M059J (cell line): ENCODE measurements at places on chromosomes 1 and 21.

GRCh38 chr1:63718541-63718970, 55.3 kb upstream of the ROR1 start:
- no peak for DNase-seq

DNA sequence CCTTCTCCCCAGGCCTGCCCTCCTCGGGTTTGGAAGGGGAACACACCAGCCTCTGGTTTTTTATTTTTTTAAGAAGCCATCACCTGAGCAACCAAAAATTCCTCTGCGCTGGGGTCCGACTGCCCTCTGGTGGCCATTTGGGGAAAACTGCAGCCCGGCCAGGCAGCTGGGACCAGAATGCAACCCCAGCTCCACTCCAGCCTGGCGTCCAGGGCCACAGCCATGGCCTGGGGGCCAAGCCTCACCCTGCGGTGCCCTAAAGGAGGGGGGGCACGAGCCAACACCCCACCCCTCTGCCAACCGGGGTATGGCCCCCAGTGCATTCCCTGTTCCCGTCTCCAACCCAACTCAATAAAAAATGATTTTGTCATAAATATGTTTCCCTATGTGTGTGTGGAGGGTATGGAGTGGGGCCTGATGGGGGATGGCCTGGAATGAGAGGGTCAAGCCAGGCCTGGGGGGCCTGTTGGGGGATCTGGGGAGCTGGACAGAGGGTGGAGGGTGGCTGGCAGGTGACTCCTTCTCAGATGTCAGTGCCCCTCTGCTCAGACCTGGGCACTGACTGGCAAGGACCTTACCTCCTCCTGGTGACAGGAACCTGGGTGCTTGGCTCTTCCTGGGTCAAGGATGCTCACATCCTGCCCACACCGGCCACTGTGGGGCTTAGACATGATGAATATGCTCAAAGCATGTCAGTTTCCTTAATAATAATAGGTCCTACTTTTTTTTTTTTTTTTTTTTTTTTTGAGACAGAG, 3.2 kb downstream of the GPR3 start:
- peak; percentile 69 for DNase-seq

- no peak for DNase-seq
These were observed 17.1 kb downstream of the COL18A1 start for GRCh38 chr21:45421846-45422775.

DNA sequence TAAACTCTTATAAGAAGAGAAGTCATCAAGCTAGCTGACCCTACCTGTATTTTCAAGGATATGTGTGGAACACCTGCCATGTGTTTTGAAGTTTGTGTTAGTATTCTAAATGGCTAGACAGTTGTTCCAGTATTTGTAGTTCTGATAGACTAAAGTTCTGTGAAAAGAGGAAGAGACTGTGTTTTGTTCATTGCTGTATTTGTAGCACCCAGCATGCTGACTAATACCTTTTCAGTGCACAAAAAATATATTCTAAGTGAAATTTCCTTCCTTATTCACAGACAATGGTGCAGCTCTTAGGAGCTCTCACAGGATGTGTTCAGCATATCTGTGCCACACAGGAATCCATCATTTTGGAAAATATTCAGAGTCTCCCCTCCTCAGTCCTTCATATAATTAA, 8.2 kb upstream of the METTL18 start:
- DNase-seq = no peak

- no peak for DNase-seq
These were observed 5.9 kb upstream of the MPL start for GRCh38 chr1:43331688-43332087.

DNA sequence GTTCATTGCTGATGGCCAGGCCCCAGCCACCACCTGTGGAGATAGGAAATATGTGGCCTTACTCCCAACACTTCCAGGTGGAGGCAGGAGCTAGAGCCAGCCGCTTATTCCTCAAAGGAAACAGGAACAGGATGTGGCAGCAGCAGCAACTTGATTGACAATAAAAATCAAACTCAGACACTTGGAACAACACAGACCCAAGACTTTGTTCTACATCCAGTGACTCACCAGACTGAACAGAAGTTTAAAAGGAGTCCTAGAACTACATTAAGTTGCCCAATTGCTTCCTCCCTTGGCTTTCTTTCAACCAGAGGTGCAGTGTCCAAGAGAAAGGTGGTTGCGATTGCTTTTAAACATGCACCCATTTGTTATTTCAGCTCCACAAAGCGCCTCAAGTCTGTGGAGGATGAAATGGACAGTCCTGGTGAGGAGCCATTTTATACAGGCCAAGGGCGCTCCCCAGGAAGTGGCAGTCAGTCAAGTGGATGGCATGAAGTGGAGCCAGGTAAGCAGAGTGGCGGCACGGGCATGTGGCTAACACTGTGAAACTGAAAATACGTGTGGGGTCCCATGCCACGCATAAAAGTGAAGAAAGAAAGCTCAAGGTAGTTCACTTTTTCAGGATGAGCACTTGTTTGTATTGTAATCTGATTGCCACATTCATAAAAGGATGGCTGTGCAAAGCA, 276.6 kb downstream of the NFIA start:
- peak; percentile 12 for DNase-seq

DNA sequence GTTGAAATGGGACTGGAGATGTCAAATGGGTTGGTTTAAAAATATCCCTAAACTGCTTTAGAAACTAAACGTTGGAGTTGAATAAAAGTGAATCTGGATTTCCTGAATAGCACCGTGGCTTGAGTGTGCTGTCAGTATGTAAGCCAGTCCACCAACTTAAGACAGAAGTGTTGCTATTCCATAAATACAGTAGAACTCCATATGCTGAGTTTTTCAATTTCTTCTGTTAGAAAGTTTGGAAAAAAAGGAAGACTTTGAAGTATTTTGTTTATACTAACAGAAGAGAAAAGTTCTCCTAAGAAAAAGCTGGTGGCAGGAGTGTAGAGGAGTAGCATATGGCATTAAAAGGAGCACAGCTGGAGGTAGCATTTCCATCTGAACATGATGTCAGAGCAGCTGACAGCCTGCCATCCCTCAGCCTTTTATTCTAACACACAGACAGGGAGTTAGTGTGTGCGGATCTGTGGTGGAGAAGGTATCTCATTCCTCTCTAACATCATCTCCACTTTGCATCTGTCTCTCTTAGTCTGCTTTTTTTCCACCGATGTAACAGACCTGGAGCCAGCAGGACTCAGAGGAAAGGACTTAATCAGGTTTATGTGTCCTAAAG, at the start of gene ZBTB18:
Gene ZBTB18 (plus strand): TSS at position 449 of the 610 bp plus-strand sequence. CDS start 149 bp downstream, at position 598.
- DNase-seq = peak; percentile 58

DNA sequence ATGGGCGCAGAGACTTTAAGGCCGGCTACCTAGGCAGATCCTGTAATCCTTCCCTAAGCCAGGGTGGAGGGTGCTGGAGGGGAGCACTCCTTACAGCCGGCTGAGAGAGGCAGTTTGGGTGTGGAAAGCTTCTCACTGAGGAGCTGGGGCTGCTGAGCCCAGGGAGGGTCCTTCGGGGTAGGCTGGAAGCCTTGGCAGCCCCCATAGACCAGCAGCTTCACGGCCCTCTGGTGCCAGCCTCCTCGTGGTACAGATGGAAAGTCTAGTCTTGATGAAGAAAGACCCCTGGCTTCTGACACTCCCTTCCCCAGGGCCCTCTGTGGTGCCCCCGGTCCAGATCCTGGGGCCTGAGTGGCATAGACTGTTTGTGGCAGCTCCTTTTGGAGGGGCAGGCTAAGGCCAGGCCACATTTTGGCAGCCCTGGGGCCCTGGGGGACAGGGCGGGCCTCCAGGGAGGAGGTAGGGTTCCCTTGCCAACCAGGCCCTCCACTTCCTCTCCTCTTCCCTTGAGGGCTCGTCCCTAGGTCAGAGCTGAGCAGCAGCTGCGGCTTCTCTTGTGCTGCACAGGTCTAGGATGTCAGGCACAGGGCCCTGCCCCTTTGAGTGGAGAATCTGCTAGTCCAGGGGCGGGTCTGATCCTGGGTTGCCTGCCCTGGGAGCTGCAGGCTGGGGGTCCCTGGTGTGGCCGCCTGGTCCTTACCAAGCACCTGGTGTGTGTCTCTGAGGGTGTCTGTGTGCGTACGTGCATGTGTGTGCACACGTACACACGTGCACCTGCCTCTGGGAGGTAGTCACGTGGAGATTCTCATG, 4.8 kb downstream of the AMPD2 start:
- DNase-seq = no peak

- no peak for DNase-seq
These were observed 44.2 kb downstream of the RPAP2 start for GRCh38 chr1:92343061-92343460.

GRCh38 chr1:182617734-182618351, 13.7 kb upstream of the RGS16 start:
- DNase-seq = peak; percentile 36

- DNase-seq = no peak
These were observed 11.0 kb downstream of the PRDM15 start for GRCh38 chr21:41868062-41868710.

- peak; percentile 10 for DNase-seq
These were observed 53.5 kb downstream of the FOXD2 start for GRCh38 chr1:47491341-47491753.

DNA sequence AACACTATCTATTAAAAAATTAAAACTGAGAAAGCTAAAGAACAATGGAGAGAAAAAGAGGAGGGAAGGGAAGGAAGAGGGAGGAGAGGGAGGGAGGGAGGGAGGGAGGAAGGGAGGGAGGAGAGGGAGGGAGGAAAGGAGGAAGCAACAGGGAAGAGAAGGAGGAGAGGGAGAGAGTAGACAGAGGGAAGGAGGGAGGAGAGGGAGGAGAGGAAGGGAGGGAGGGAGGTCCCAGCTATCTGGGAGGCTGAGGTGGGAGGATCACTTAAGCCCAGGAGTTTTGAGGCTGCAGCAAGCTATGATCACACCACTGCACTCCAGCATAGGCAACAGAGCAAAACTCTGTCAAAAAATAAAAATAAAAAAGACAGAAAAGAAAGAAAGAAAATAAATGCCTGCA, 16.5 kb downstream of the ZBTB17 start:
- DNase-seq = no peak

DNA sequence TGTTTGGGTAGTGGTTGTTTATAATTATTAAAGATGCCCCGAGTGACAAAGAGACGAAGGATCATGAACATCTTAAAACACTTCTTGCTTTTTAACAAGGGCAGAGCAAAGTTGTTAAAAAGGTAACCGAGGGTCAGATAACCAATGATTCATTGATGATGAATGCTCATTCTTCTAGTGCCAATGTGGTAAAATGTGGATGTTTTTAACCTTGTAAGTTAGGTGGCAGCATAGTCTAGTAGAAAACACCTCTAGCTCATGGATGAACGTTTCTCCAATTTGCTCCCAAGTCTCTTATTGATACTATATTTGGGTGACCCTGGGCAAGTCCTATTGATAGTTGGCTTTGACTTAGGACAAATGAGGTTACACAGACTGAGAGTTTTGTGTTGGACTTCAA, 167.9 kb downstream of the KIF26B start:
- peak; percentile 62 for DNase-seq

DNA sequence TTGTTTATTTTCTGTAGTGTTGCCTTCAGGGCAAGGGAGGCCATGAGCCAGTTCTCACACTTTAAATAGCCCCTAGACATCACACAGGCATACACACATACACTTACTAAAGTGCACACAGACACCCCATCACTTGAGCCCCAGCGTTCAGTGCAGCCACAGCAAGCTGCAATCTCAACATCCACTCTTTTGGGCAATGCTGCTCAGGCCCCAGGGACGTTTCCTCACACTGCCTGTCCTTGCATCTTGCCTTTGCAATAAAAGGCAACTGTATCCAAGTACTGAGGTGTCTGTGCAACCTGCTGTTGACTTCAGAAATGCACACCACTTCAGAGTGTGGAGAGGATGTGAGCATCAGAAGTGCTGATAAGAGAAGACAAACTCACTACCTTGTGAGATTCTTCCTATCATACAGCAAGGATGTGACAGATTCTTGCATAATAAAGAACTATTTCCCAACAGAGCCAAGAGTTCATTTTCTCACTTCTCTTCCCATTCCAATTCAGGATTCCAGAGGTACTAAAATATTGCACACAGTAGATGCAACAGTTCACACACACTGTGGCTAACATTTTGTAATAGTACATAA, 36.2 kb downstream of the IRF2BP2 start:
- no peak for DNase-seq

GRCh38 chr1:206003854-206004800, 932 bp upstream of the RAB7B start:
- DNase-seq = no peak

DNA sequence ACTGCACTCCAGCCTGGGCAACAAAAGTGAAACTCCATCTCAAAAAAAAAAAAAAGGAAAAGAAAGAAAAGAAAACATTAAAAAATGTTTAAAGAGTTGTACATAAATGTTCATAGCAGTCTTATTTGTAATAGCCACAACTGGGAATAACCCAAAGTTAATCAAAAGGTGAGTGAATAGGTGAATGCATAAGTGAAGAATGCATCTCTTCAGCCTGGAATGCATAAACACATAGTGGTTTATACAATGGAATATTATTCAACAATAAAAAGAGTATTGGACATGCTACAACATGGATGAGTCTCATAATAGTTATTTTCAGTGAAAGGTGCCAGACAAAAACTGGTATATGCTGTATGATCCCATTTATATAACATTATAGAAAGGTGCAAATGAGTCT, 18.1 kb downstream of the LDLRAD1 start:
- DNase-seq = no peak

DNA sequence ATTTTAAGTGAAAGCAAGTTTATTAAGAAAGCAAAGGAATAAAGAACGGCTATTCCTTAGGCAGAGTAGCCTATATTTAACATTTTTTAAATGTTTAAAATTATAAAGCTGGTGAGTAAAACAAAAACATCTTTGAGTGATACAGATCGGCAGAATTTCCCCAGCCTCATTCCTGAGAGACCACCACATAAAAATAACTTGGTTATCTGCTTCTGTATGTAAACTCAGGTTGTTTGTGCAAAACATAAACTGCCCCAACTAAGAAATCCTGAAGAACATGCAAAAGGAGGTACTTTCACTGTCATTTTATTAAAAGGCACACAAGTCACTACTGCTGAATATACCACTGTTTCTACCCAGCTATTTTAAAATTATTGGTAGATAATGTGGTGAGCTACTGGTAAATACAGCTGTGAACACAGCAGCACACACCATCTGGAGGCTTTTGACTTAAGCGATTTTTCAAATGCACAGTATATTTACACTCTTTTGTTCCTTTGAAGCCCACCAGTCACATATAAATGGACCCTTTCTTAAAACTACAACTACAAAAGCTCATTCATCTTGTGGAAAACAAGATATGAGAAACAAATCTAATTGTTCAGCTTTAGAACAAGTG, 119.3 kb downstream of the RERE start:
- no peak for DNase-seq

- no peak for DNase-seq
These were observed 228.0 kb upstream of the SGIP1 start for GRCh38 chr1:66305927-66306326.

- no peak for DNase-seq
These were observed 121.2 kb upstream of the PTGFR start for GRCh38 chr1:78369546-78369945.

- DNase-seq = peak; percentile 75
These were observed 34.7 kb downstream of the TUFT1 start for GRCh38 chr1:151574575-151575529.

DNA sequence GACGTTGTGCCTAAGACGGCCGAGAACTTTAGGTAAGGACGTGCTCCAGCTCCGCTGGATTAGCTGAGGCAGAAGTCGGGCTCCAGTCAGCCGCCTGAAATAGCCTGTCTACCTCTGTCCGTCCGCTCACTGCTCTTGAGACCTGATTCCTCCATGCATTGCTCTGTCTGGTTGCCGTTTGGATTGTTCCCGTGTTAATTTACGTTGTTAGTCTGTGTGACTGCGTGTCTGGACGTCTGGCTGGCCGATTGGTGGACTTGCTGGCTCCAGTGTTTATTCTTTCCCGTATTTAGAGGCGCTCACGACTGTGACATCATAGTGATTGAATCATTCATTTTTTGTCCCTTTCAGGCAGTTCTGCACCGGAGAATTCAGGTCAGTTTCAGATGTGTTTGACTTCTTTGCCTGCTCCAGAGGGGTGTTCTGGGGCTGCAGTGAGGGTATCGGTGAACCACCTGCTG, 684 bp downstream of the PPIH start:
- DNase-seq = peak; percentile 39
